Renal pelvis (tissue), 12 donors: ENCODE measurements at places on chromosomes 2 and 18. TPM values are rescaled to one million over a fixed set of nuclear protein-coding genes. Genes with fewer than 3 reads are reported as not detected.
A peak's percentile ranks its signal among the peaks of the same experiment; 100 is the strongest.

DNA sequence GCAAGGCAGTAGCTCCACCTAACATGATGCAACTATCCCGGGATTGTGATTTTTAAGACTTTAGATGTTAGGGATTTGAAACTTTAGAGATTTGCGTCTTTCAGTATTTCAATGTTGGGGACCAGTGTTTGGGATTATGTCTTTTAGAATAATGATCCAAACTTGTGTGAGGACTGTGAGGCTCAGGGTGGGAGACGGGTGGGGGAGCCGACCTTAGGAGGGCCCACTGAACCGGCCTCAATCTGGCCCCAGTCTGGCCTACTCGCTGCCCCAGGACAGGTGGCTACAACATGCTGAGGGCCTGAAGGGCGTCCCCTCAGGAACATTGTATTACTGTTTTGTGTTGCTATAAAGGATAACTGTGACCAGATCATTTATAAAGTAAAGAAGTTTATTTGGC lies 10.7 kb downstream of the AMER3 start:
- DNase-seq: no peak

GRCh38 chr2:26185954-26186770 lies 13.3 kb downstream of the GAREM2 start:
- DNase-seq: no peak

The VPS4B gene
- polyA plus RNA-seq: 48.0 TPM

- no peak for DNase-seq
Measured at GRCh38 chr2:237637429-237638135, 10.2 kb downstream of the LRRFIP1 start.

DNA sequence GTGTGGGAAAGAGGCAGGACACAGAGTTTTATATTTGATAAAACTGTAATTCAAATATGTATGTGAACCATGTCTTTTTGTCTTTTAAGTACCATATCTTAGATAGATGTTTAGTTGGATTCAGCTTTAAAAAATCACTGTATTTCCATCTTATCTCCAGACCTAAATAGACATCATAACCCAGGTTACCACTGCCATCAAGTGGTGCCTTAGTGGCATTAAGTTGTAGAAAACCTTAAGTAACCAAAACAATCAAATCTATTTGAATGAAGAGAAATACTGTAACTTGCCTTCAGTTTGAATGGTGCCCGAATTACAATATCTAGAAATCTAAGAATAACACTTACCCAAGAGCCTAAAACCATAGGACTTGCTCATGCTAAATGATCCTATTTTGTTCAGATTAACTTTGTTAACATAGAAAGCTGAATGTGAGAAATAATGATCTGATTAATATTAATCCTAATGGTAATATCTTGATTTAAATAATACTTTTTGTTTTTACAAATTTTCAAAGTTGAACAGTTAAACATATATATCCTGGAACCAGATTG lies 92.5 kb upstream of the MAP2 start:
- DNase-seq: peak; percentile 38

DNA sequence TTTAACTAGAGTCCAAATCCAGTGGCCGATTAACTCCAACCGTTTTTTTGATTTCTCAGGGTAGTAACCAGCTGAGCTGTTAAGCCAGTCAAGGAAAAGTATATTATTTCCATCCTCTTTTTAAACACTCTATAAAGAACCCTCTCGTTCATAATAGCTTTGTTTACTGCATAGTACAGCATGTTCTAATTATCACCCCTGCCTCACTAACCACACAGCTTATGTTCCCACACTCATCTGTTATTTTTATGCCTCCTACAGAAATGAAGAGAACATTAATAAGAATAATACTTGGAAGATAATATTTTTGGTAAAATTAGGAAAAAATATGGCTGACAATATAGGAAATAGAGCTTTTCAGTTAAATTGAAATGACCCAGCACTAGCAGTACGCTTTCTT lies 2132.8 kb upstream of the CELF4 start:
- DNase-seq: no peak

DNA sequence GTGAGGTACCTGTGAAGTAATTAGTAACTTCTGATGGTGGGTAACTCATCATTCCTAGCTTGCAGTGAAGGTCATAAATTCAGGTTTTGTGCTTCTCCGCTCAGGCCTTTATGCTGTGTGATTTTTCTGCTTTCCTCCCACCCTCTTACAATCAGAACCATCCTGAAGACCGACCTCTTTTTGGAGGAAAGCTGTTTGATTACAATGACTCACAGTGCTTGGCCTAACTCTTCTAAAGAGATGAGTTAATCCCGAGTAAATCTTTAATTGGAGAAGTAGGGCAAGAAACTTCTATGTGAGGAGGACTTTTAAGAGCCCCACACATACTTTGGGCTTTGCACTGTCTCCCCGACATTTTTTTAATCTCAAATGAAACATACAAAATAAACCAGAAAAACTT lies 53.1 kb downstream of the TTC27 start:
- no peak for DNase-seq

GRCh38 chr18:805008-805754 lies 6.9 kb downstream of the YES1 start:
- no peak for DNase-seq

- DNase-seq: no peak
Measured at GRCh38 chr18:36638224-36638623, 190.6 kb downstream of the TPGS2 start.

DNA sequence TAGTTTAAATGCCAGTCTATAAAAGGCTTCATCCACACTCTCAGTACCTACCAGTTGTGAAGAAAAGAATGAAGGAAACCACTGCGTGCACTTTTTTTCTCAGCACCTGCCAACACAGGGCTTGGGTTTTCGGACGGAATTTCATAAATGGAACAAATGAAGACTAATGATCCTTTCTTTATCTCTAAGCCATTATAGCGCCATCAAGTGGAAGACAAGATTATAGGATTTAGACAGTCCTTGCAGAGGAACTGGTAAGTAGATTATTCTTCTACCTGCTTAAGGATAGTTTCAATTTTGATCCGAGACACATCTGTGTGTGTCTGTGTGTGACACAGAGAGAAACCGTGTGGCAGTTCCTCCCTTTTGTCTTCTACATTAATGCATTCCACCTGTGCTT lies 245.6 kb downstream of the NRXN1 start:
- DNase-seq: no peak

DNA sequence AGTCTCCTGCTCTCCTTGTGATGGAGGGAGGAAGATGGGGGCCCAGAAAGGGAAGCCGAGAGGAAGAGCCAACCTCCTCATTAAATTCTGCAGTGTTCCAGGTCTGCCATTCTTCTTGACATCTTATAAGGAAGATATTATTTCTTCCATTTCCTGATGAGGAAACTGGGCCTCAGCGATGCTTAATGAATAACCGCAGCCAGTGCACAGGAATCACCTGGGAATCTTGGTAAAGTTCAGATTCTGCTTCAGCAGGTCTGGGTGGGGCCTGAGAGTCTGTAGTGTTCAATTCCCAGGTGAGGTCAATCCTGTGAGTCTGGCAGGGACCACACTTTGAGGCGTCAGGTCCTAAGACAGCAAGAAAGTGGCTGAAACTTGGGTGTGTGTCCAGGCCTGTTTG lies 17.3 kb downstream of the PCARE start:
- DNase-seq: no peak

DNA sequence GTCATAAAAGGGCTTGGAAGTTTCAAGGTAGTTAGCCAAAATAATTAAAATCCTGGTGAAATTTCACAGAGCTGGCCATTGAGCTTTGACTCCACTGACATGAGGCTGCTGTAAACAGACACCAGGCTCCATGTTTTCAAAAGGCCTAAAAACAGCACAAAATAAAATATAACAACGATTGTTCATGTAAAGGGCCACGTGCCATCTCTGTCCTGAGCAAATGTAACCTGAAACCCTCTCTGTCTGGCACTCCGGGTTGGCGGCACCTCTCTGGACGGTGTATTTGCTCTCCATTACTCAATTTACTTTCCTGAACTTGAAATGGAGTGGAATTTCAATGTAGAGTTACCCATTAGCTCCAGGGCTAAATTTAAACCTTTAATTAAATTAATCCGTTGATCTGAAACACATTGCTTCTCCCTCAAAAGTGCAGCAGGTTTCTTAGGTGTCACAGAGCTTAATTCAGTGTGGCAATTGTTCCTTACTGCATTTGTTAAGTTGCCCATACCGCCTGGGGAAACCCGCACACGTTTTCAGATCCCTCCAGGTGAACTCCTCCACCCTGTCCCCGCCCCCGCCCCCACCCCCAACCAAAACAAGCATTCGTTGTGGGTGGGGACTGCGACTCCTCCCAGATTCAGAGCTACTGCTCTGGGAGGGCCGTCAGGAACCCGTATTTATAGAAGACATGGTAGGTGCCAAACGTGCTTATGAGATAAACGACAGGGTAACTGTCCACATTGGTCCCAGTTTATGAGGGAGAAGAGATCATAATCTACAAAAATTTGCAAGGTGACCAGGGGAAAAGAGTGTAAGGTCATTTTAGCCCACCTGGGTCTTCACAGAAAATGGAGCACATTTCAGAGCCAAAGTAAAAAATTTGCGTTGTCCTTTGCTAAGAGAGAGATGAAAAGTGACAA lies 1.2 kb upstream of the CABLES1 start:
- peak; percentile 58 for DNase-seq

GRCh38 chr2:38467768-38468455 lies 90.8 kb upstream of the ATL2 start:
- DNase-seq: no peak

GRCh38 chr2:23684395-23685176 lies 242.3 kb downstream of the ATAD2B start:
- no peak for DNase-seq

- no peak for DNase-seq
Measured at GRCh38 chr18:37502036-37502435, 63.6 kb downstream of the CELF4 start.

The NT5C1B gene
- polyA plus RNA-seq: 1.0 TPM

The SERPINB5 gene
- polyA plus RNA-seq: not detected

DNA sequence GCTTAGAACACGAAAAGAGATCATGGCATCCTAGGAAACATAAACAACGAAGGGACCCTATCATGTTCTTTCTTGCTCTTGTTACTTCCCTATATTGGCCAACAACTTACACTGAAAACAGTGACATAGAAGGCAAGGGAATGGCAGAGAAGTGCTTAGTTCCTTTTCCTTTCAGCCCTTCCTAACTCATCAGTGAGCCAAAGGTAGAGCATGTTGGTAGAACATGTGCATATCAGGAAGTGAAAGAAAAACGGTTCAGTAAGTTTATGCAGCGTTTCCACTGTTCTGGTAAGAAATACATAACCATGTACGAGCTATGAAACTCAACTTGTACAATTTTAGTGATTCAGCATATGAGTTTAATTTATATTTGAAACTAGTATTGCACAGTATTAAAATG lies 21.7 kb downstream of the AKAIN1 start:
- no peak for DNase-seq

- no peak for DNase-seq
Measured at GRCh38 chr2:46304635-46305034, 7.4 kb downstream of the EPAS1 start.

DNA sequence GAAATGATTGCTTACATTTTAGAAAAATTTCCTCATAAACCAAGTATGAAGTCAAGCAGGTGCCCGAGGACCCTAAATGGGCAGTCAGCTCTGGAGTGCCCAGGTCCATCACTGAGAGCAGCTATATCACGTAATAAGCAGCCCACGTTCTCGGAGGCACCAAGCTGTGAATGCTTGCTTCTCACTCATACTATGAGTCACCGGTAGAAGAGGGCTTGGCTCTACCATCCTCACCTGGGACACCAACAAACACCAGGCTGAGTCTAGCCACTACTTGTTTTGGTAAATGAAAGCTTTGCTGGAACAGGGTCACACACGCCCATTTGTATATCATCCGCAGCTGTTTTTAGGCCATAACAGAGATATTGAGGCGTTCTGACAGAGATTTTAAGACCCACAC lies 207.5 kb downstream of the SEPTIN10 start:
- DNase-seq: no peak

GRCh38 chr2:200301953-200302858 lies 4.3 kb upstream of the SPATS2L start:
- no peak for DNase-seq

DNA sequence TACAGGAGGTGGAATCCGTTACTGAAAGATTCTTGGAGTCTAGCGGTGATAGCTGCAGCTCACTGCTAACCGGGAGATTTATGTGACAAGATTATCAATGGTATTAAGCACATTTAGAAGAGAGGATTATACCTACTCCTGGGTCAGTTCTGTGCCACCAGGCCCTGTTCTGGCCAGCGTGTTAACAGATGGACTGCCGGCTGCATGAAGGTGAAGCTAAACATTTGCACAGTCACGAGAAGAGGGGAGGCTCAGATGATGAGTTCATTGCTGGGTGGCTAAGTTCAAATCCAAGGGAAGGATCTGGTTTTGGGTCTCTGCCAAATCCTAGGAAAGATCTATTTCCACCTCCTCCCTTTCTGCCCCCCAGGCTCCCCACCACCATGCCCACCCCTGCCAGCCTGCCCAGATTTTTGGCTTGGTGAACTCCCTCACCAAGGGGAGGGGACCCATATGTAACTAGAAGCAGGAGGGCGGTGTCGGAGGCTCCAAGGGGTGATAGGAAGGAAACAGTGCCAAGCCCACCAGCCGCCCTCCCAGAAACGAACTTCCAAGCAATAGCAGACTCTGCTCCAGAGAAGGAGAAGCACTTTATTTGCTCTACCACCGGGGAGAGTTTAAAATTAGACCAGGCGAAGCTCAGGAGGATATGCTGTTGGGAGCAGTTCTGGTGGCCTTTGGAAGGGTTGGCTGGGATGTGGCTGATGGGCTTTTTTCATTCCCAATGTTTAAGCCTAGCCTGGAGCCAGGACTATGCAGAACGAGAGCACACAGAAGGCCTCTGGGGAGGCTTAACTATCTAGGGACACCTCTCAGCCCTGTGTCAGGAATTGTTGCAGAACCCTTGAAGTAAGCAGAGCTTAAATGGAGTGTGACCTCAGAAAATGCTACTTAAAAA lies 200.5 kb downstream of the KLHL29 start:
- DNase-seq: no peak

GRCh38 chr18:37452682-37453385 lies 112.8 kb downstream of the CELF4 start:
- no peak for DNase-seq

The ST8SIA5 gene
- 1.1 TPM for polyA plus RNA-seq

- no peak for DNase-seq
Measured at GRCh38 chr2:83531206-83531826, 927.8 kb downstream of the SUCLG1 start.

GRCh38 chr18:76487782-76488181 lies 7.3 kb downstream of the ZNF516 start:
- DNase-seq: no peak

The OR6B2 gene
- polyA plus RNA-seq: not detected

The CPLX4 gene
- polyA plus RNA-seq: 0.07 TPM

DNA sequence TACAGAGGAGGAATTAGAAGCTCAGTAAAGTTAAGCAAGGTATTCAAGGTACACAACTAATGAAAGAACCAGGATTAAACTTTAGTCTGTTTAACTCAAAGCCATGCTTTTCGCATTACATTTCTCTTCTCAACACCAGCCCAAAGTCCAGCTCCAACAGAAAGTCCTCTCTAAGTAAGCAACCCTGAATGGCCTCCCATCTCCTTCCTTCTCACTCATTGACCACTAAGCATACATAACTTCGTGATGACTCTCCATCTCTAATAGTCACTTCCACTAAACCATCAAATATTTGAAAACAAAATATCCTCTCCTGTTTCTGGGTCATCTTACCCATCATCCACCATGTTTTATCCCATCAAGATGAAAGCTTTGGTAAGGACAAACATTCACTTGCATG lies 219.8 kb downstream of the RAD51AP2 start:
- no peak for DNase-seq

- DNase-seq: no peak
Measured at GRCh38 chr18:6444466-6445228, 29.9 kb upstream of the L3MBTL4 start.

GRCh38 chr2:196105951-196106350 lies 37.3 kb upstream of the DNAH7 start:
- DNase-seq: no peak
